Activated CD8-positive, alpha-beta memory T cell treated with anti-CD3 and anti-CD28 coated beads, Interleukin-2, amount 10 ng/mL, durations not matched to agents 7 days and 5 days (primary cell): ENCODE measurements at places on chromosomes 4 and X.
A peak's percentile ranks its signal among the peaks of the same experiment; 100 is the strongest.

DNA sequence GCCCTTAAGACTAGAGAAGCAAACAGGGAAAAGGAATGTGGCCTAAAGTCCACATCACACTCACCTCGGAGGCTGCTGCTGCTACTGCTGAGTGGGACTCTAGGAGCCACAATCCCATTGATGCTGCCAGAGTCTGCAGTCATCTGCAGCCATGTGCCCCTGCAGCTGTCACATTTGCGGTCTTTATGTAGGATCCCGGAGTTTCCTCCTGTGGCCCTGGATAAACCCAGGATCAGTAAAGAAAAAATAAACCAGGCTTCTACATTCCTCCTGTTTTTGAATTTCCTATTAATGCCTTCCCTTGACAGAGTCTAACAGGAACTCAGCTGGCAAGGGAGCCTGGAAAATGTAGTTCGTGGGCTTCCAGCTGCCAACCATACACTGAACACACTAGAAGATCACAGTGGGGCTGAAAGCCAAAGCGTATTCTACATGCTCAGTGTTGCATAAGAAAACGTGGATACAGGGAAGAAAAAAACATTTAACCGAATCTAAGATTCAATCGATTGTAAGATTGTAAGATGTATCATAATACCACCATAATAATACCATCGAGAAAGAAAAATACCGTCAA is 10.3 kb upstream of the PHEX start:
- DNase-seq = no peak

GRCh38 chrX:54509400-54509799 is 13.4 kb upstream of the FGD1 start:
- DNase-seq = no peak

DNA sequence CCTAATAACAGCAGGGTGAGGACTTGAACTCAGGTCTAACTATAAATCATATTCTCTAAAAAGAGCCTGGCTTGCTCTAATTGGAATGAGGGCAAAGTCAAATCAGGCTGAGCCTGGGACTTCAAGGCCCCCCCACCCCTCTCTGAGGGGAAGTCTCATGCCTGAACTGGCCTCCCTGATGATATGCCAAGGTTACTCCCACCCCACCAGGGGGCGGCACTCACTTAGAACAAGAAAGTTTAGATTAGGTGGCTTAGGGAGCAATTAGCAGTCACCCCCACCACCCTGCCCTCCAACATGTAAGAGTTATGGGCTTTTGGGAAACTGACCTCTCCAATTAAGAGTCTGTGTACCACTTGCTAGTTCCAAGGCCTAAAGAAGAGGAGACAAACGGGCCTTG is 2.7 kb downstream of the FOXO4 start:
- DNase-seq = peak; percentile 80

DNA sequence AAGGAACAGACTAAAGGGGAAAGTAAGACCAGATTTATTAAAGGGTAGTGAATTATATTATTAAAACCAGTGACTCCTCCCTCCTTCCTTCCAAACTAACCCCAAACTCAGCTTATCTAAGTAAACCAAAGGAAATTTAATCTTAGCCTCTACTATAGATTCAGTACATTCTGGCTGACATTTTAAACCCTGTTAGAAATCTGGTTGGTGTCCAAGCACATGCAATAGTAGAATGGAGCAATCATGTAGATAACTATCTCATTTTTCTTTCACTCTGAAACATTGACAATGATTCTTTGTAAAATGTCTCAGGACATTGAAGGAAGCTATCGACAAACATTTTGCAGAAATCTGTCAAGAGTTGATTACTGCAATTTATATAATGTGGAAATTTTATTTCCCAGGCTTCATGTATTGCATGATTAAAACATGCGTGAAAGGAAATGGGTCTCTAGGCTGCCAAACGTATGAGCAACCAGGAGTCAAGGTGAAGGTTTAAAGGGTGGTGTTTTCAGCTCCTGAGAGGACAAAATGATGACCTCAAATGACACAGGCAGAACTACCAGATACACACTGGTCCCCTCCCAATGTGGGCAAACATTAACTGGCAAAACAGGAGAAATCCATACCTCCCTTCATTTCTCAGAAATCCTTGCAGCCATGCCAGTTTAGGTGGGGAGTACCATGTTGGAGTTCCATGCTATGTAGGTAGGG is 58.2 kb upstream of the RBM47 start:
- no peak for DNase-seq

DNA sequence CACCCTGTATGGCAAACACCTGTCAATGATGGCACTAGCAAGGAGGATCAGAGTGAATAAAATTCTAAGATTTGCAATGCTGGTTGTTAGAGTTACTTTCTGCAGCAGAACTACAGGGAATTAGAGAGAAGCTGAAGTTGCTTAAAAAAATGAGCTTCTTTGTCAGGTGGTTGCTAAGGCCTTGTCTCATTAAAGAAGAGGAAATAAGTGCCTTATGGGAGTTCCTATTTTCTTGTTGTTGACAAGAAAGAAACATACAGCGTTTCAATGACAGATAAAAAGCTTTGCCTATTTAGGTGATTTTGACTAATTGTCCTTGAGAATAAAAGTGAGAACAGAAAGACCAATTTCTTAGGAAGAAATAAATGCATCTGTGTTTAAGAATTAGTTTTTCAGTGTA is 106.0 kb upstream of the ARHGAP24 start:
- no peak for DNase-seq
